Fibroblast of lung (primary cell): ENCODE measurements at places on chromosomes 1 and 21. TPM values are rescaled to one million over a fixed set of nuclear protein-coding genes. Genes with fewer than 3 reads are reported as not detected.

Gene TSPAN1
- total RNA-seq = 0.17 and 0.26 TPM in 2 replicates

- DNase-seq = peak; percentile 1
Observed at GRCh38 chr1:3219005-3219790, 150.2 kb downstream of the PRDM16 start.

Gene DNAI4
- total RNA-seq = 10.8 and 12.1 TPM in 2 replicates

GRCh38 chr1:45608175-45609156 lies 15.4 kb downstream of the CCDC17 start:
- no peak for DNase-seq

DNA sequence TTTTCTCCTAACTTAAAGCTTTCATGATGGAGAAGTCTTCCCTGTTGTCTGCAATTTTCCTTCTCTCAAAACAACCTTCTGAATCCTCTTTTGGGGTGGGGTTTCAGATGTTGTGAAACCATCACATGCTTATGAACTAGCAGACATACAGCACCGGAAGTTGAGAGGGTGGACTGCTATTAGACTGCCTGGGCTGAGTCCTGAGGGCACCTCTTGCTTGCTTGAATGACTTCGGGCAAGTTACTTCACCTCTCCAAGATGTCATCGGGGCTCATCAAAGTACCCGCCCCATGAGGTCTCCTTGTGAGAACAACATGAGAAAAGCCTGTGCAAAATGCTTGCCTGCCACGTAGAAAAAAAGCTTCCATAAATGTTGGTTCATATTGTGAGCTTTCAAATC lies 89.6 kb downstream of the CCDC185 start:
- DNase-seq = no peak

GRCh38 chr1:95168761-95169351 lies 51.7 kb downstream of the TLCD4 start:
- no peak for DNase-seq

GRCh38 chr1:119840745-119841144 lies 29.5 kb upstream of the REG4 start:
- no peak for DNase-seq

DNA sequence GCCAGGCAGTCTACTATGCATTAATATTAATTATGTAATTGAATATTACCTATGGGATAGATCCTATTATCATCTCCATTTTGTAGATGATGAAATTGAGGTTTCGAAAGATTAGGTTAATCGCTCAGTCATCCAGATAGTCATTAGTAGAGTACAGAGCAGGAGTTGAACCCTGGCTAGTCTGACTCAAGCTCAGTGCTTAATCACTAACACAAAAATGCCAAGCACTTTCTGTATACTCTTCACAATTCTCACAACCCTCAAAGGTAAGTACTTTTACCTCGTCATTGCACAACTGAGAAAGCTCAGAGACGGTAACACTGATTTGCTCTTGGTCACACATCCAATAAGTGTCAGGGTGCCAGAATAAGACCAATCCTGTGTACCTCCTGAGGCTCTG lies 280.2 kb upstream of the PLXNA2 start:
- no peak for DNase-seq

DNA sequence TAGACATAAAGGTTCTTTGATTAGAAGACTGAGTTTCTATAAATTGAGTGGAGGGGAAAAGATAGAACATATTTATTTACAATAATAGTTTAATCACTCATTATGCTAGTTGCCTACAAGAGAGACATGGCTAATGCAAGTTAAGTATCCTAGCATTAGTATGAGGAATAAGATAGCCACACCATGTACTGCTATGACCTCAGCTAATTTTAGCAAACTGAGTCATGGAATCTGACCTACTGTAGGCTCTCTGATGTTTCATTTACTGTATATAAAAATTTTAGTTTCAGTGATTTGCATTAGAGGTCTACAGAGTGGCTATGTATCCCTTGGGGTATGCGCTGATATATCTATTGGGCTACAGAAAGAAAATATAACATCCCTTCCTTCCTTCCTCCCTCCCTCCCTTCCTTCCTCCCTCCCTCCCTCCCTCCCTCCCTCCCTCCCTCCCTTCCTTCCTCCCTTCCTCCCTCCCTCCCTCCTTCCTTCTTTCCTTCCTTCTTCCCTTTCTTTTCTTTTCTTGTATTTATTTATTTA lies 5.8 kb downstream of the AGL start:
- DNase-seq = no peak

DNA sequence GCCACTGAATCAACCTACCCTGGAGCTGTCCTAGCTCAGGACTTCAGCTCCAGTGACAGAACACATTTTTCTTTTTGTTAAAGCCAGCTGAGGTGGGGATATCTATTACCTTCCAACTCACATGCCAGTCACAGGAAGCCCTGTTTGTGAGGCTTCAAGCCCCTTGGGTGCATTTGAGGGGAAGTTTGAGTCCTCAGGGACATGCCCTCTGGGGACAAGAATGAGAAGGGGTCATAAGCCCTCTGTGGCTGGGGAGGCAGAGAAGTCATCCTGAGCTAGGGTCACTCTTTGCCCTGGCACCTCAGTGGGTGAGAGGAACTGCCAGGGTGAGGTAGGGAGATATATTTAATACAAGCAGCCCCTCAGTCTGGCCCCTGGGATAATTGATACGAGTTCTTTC lies 33.5 kb upstream of the CLDN14 start:
- DNase-seq = no peak

DNA sequence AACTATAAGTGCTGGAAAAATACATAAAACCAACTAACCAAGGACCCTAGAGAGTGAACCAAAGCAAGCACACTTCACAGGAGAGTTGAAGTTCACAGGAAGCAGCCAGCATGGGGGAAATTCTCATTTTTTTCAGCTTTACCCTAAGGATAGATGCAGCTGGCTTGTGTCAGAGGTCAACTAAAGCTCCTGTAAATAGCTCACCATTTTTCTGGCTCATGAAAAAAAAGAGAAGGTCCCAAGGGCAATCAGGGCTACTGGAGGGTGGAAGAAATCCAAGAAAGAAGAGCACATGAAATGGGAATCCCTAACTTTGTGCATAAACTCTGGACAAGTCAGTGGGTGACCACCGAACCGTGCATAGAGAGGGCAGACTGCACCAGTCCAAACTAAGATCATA lies 58.3 kb downstream of the KCNJ15 start:
- no peak for DNase-seq
